Adrenal gland (tissue), 19 donors: ENCODE measurements at places on chromosomes 13 and 19. TPM values are rescaled to one million over a fixed set of nuclear protein-coding genes. Genes with fewer than 3 reads are reported as not detected.

The CLDN10 gene
- total RNA-seq = 0.28 TPM

The KCNC3 gene
- total RNA-seq = 3.0 TPM

The RAD23A gene
- total RNA-seq = 90.0 TPM

The ERICH6B gene
- total RNA-seq = not detected

The ATP4B gene
- total RNA-seq = 0.17 TPM

The CGB2 gene
- not detected for total RNA-seq

The SPRED3 gene
- not detected for total RNA-seq

The IGFL4 gene
- not detected for total RNA-seq

The ATP1A3 gene
- total RNA-seq = 1.3 TPM

The SLC25A42 gene
- 14.0 TPM for total RNA-seq

The CRYL1 gene
- total RNA-seq = 48.5 TPM

The PROZ gene
- not detected for total RNA-seq

The ZNF563 gene
- total RNA-seq = 10.2 TPM

The PRSS57 gene
- total RNA-seq = not detected

The IGLON5 gene
- 2.3 TPM for total RNA-seq

The HS6ST3 gene
- total RNA-seq = 6.3 TPM

The SCN1B gene
- 34.5 TPM for total RNA-seq

DNA sequence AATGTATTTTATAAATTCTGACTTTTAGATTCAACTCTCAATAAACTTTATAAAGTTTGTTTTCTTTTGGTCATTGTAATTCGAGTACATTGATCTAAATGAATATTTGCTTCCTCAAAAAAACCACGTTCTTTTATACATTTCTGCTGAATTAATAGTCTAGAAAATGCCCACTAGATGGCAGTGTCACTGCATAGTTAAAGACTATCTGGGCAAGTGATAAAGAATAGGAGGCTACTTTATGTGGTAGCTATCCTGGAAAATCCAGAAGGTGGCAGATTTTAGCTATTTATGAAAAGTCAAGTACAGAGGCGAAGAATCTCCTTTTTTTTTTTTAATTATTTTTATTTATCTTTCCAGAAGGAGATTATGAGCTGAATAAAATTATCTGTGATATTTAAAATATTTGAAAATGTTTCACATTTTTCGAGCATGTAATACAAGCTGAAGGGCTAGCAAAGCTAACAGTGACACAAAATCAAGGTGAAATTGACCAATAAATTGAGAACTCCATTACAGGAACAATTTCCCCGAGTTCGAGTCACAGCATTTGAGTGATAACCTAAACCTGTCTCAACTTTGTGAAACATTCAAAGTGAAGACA lies 221.8 kb downstream of the OLFM4 start:
- peak; percentile 28 for DNase-seq
- no peaks in the 10 kb centered on the region for H3K4me1 ChIP-seq
- no peak overlapping the region for H3K4me3 ChIP-seq
- H3K36me3 ChIP-seq = no peaks in the 10 kb centered on the region

- peaks cover 10% of the 10 kb centered on the region for H3K4me1 ChIP-seq
- peak within 1 kb of the TSS; percentile 23 for H3K4me3 ChIP-seq
- no peaks in the 10 kb centered on the region for H3K36me3 ChIP-seq
- H3K27ac ChIP-seq = no peak within 1 kb of the TSS
Observed at GRCh38 chr19:7874076-7874896, at the start of gene PRR36. Gene PRR36 (minus strand): TSS chr19:7874390. CDS start chr19:7873689, 701 bp downstream.

DNA sequence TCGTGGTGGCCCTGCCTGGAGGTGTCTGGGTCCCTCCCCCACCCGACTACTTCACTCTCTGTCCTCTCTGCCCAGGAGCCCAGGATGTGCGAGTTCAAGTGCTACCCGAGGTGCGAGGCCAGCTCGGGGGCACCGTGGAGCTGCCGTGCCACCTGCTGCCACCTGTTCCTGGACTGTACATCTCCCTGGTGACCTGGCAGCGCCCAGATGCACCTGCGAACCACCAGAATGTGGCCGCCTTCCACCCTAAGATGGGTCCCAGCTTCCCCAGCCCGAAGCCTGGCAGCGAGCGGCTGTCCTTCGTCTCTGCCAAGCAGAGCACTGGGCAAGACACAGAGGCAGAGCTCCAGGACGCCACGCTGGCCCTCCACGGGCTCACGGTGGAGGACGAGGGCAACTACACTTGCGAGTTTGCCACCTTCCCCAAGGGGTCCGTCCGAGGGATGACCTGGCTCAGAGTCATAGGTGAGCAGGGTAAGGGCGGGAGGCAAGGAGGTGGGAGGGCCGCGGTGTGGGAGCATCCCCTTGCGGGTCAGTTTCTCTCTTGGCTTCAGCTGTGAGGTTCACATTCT lies 19.2 kb downstream of the NECTIN2 start:
- H3K4me1 ChIP-seq = peaks cover 4% of the 10 kb centered on the region
- no peaks in the 10 kb centered on the region for H3K27me3 ChIP-seq
- no peak overlapping the region for H3K4me3 ChIP-seq
- peaks cover 30% of the 10 kb centered on the region for H3K36me3 ChIP-seq

- H3K27ac ChIP-seq = no peak overlapping the region
- DNase-seq = no peak
- H3K36me3 ChIP-seq = no peaks in the 10 kb centered on the region
- no peaks in the 10 kb centered on the region for H3K4me1 ChIP-seq
Observed at GRCh38 chr13:31674051-31674450, 65.3 kb upstream of the RXFP2 start.

DNA sequence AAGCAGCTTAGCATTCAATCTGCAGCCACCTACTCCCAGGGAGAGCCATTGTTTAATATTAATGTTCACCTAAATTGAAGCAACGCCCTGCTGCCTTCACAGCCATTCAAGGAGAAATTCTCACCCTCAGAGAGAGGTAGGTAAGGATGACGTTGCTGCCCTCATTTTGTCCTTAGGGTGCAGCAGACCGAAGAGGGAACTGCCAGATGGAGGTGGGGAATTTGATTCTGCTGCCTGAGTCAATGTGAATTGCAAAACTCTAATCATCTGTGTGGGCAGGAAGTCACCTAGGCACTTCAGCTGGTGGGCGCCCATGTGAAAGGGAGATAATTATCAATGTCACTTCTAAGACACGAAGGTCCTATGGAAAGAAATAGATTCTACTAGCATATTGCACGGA lies 503.4 kb downstream of the TBC1D4 start:
- DNase-seq = no peak
- H3K4me1 ChIP-seq = no peaks in the 10 kb centered on the region
- no peaks in the 10 kb centered on the region for H3K36me3 ChIP-seq
- no peak overlapping the region for H3K4me3 ChIP-seq

DNA sequence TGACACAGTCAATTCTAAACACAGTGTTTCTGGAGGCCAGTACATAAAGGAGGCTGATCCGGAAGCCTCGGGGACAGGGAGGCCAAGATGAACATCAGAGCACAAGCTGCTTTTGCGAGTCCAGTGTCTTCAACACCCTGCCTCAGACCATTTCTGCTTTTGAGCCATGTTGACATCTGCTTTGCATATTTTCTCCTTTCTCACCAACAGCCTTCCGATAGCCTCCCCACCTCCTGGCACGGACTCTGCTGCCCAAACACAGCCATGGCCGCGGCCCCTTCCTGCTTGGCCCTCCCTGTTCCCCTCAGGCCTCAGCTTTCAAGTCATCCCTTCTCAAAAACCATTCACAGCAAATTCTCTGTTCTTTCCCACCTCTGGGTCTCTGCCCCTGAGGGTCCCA lies 3.6 kb downstream of the LRRC25 start:
- no peaks in the 10 kb centered on the region for H3K36me3 ChIP-seq
- no peak for DNase-seq
- H3K27me3 ChIP-seq = no peaks in the 10 kb centered on the region
- H3K27ac ChIP-seq = no peak overlapping the region

DNA sequence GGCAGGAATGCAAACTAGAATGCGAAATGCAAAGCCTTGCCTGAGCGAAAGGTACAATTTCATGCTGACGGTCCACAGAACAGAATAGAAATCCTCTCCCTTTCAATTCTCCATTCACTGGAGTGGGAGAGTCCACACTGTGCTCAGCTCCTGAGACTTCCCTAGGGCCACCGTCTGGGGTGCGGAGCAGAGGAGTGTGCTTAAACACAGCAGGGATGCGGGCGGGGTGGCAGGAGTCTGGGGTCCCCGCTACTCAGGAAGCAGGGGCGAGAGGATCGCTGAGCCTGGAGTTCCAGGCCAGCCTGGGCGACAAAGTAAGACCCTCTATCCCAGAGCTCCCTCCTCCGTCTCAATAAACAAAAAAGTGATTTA lies 552 bp upstream of the ZNF816 start:
- H3K27ac ChIP-seq = peak overlapping the region; percentile 10
- H3K4me3 ChIP-seq = peak overlapping the region; percentile 11
- peak; percentile 9 for DNase-seq

DNA sequence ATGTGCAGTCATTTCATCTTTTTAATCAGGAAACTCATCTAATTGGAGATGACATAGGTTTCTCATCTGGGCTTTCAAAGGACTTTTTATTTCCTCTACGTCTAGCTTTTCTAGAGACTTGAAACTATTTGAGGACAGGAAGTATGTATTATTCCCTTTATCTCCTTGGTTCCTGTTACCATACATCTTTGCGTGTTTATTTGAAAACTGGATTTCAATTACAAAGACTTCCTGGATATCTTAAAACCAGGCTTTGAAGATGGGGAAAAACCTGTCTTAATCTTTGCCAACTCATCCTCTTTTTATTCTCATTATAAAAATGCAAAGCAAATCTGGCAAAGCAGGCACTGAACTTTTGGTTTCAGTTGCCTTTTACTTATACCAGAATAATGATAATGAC lies 130.5 kb downstream of the LMO7 start:
- H3K4me1 ChIP-seq = peaks cover 16% of the 10 kb centered on the region
- H3K27me3 ChIP-seq = no peaks in the 10 kb centered on the region
- no peak overlapping the region for H3K27ac ChIP-seq
- no peaks in the 10 kb centered on the region for H3K36me3 ChIP-seq
- H3K4me3 ChIP-seq = no peak overlapping the region

GRCh38 chr13:70183041-70183440 lies 74.8 kb upstream of the KLHL1 start:
- H3K27ac ChIP-seq = no peak overlapping the region
- H3K4me3 ChIP-seq = no peak overlapping the region
- no peak for DNase-seq
- H3K27me3 ChIP-seq = no peaks in the 10 kb centered on the region
- H3K36me3 ChIP-seq = no peaks in the 10 kb centered on the region
- H3K4me1 ChIP-seq = no peaks in the 10 kb centered on the region

GRCh38 chr19:2962018-2962670 lies 15.2 kb upstream of the TLE6 start:
- H3K27me3 ChIP-seq = no peaks in the 10 kb centered on the region
- no peaks in the 10 kb centered on the region for H3K4me1 ChIP-seq
- DNase-seq = peak; percentile 74
- no peaks in the 10 kb centered on the region for H3K36me3 ChIP-seq
- no peak overlapping the region for H3K27ac ChIP-seq

GRCh38 chr19:35513628-35514281 lies at the start of gene DMKN:
Gene DMKN (minus strand): TSS chr19:35513649. CDS start chr19:35513475, 174 bp downstream.
- peaks cover 3% of the 10 kb centered on the region for H3K27me3 ChIP-seq
- peaks cover 5% of the 10 kb centered on the region for H3K4me1 ChIP-seq
- H3K4me3 ChIP-seq = no peak within 1 kb of the TSS
- H3K36me3 ChIP-seq = no peaks in the 10 kb centered on the region
- H3K27ac ChIP-seq = no peak within 1 kb of the TSS

- H3K27ac ChIP-seq = peak overlapping the region; percentile 96
- H3K36me3 ChIP-seq = peaks cover 11% of the 10 kb centered on the region
- peak overlapping the region; percentile 75 for H3K4me3 ChIP-seq
- DNase-seq = no peak
- H3K27me3 ChIP-seq = no peaks in the 10 kb centered on the region
- H3K4me1 ChIP-seq = peaks cover 22% of the 10 kb centered on the region
Observed at GRCh38 chr19:50803633-50804419, 13.6 kb downstream of the ACP4 start.

DNA sequence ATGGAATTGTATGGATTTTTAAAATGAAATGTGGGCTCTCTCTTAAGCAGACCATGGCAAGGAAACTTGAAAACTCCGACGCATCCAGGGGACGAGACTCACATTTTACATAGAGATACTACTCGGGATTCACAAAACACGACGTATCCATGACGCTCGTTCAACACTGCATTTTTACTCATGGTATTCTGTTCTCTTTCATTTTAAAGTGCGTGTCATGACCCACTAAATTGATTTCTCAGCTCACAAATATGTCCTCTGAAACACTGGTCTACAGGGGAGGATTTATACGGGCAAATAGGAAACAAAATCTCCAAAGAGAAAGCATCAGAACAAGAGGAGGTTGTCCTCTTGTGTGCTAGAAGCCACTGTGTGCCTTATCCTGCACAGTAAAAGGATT lies 523.5 kb downstream of the MYO16 start:
- H3K4me1 ChIP-seq = peaks cover 9% of the 10 kb centered on the region
- H3K36me3 ChIP-seq = no peaks in the 10 kb centered on the region
- H3K4me3 ChIP-seq = no peak overlapping the region
- no peaks in the 10 kb centered on the region for H3K27me3 ChIP-seq

DNA sequence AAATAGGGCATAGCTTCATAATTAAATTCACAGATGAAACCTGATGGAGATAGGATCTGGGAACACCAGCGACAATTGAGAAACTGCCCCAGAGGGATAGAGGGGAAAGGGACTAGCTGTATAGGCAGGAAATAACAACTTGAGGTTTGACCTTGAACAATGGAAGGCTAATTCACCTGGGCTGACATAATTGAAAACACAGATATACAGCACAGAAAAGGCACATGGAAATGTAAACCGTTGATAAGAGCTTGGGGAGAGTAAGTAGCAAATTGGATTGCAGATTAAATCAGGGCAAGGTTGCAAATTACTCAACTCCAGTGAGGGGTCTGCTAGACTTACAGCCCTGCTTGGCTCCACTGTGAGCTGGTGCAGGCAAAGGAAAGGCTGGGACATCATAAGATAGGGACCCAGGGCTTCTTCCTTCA lies 246.7 kb downstream of the DLEU7 start:
- H3K27me3 ChIP-seq = no peaks in the 10 kb centered on the region
- H3K4me3 ChIP-seq = no peak overlapping the region
- no peaks in the 10 kb centered on the region for H3K4me1 ChIP-seq
- no peak overlapping the region for H3K27ac ChIP-seq
- no peak for DNase-seq

DNA sequence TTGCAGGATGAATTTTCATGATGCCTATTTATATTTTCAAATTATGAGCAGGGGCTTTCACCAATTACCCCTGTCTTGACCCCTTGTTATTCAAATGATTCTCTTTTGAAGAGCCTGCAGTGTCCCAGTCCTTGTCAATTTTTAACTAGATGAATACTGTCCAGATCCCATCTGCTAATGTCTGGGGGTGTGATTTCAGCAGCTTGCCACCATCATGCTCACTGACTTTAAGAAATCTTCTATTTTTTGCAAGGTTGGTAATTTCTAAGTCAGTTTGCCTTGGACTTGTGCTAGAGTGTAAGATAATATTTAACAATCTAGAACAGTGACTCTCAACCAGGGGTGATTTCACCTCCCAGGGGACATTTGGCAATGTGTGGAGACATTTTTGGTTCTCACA lies 106.0 kb downstream of the CACNA1A start:
- no peak overlapping the region for H3K4me3 ChIP-seq
- no peak overlapping the region for H3K27ac ChIP-seq
- no peaks in the 10 kb centered on the region for H3K36me3 ChIP-seq
- no peaks in the 10 kb centered on the region for H3K27me3 ChIP-seq
- DNase-seq = no peak

- no peaks in the 10 kb centered on the region for H3K4me1 ChIP-seq
- peaks cover 18% of the 10 kb centered on the region for H3K36me3 ChIP-seq
- H3K27me3 ChIP-seq = no peaks in the 10 kb centered on the region
- peak; percentile 78 for DNase-seq
Observed at GRCh38 chr19:16330368-16330801, 5.8 kb downstream of the KLF2 start.
